ENCODE measurements at places on chromosomes 11 and 22.

DNA sequence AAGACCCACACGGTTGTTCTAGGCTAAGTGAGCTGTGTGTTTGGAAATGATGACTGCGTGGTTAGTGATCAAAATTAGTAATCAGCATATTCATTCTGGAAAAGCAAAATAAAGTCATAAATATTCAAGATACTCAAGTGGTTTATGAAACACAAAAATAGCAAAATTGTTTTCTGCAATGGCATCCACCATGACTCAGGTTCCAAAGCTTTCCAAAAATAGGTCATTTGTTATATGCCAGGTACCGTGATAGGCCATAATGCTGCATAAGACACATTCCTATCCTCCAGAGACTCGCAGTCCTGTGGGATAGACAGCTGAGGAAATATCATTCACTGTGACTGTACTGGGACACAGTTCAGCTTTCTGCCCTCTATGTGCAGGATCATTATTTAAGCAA lies 2.4 kb upstream of the ATL3 start:
- DNase-seq, result no peak

DNA sequence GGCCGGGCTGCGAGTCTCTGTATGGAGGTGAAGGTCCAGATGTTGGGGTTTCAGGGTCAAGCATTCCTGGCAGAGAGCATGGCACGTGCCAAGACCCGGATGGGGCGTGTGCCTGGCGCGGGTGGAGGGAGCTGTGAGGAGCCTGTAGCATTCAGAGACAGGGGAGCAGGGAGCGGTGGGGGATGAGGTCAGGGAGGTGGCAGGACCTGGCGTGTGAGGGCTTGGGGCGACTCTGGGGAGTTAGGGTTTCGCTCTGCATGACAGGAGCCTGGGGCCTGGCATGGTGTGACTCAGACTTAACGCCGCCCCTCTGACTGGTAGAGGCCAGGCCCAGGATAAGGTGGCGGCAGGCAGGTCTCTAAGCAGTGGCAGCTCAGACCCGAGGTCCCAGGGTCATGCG lies 103.0 kb downstream of the KCNQ1 start:
- DNase-seq, result no peak

- no peak for DNase-seq
These were observed 87.1 kb downstream of the FAM76B start for GRCh38 chr11:95702526-95702925.

DNA sequence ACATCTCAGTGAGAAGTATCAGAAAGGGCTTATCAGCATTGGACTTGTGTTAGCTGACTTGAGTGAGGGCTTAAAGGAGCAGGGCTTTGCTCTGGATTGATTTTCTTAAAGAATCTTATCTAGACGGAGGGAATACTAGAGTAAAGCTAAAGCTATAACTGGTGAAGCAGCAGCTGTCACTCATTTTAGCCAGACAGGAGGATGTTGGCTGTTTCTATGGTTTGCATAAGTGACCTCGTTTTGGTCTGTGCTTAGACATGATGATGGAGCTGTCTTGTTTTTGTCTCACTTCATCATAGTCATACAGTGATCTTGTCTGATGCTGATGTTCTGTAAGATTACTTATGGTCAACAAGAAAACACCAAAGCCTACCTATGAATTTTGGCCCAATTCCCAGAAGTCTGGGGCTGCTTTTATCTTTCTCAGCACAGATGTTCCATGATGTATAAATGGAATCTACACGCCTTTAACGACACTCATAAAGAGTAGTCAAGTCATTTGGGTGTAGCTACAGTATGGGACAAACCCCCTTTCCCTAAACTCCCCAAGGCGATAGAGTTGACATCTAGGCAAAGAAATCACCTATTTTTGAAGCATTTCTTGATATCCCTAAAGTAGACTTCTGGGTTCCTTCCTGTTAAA lies 77.5 kb upstream of the UCP3 start:
- no peak for DNase-seq

- DNase-seq, result no peak
These were observed 47.2 kb upstream of the CEP295 start for GRCh38 chr11:93614173-93614722.
